Muscle of back (tissue), 13 donors: ENCODE measurements at places on chromosomes 6 and 20. TPM values are rescaled to one million over a fixed set of nuclear protein-coding genes. Genes with fewer than 3 reads are reported as not detected.

The BEND6 gene
- 0.66 TPM for polyA plus RNA-seq

The C6orf132 gene
- 0.38 TPM for polyA plus RNA-seq

The LHFPL5 gene
- not detected for polyA plus RNA-seq

The DDX43 gene
- 0.58 TPM for polyA plus RNA-seq

The ALDH8A1 gene
- 1.1 TPM for polyA plus RNA-seq

The NOX3 gene
- polyA plus RNA-seq, result not detected

The SNX5 gene
- polyA plus RNA-seq, result 112 TPM

The COL9A3 gene
- 14.0 TPM for polyA plus RNA-seq

The BHLHE23 gene
- polyA plus RNA-seq, result not detected

The GSTA3 gene
- not detected for polyA plus RNA-seq

The TAB2 gene
- polyA plus RNA-seq, result 52.1 TPM

The RNF217 gene
- polyA plus RNA-seq, result 52.4 TPM

The SLC22A1 gene
- polyA plus RNA-seq, result 0.86 TPM

The C6orf52 gene
- polyA plus RNA-seq, result 1.6 TPM

The ACSS1 gene
- 18.2 TPM for polyA plus RNA-seq

The ZSCAN16 gene
- polyA plus RNA-seq, result 3.3 TPM

The TSPO2 gene
- polyA plus RNA-seq, result 0.74 TPM

The ZFP57 gene
- not detected for polyA plus RNA-seq

The ZBTB46 gene
- polyA plus RNA-seq, result 15.5 TPM

The SLC26A8 gene
- polyA plus RNA-seq, result not detected

The RAD21L1 gene
- polyA plus RNA-seq, result not detected

The DAAM2 gene
- polyA plus RNA-seq, result 33.0 TPM

The KCNK17 gene
- polyA plus RNA-seq, result 0.14 TPM

The SPAG4 gene
- 1.3 TPM for polyA plus RNA-seq

The NRSN1 gene
- polyA plus RNA-seq, result not detected

The NOTCH4 gene
- polyA plus RNA-seq, result 15.1 TPM

The TMEM244 gene
- not detected for polyA plus RNA-seq

The TPX2 gene
- polyA plus RNA-seq, result 32.5 TPM

The ENPP5 gene
- 3.2 TPM for polyA plus RNA-seq

The PRKN gene
- polyA plus RNA-seq, result 3.4 TPM

The CDSN gene
- polyA plus RNA-seq, result not detected

The GINS1 gene
- 7.2 TPM for polyA plus RNA-seq

The MEI4 gene
- polyA plus RNA-seq, result not detected

The PRSS35 gene
- 68.7 TPM for polyA plus RNA-seq

The VSX1 gene
- polyA plus RNA-seq, result not detected

The ARHGAP40 gene
- not detected for polyA plus RNA-seq

The ULBP1 gene
- 0.53 TPM for polyA plus RNA-seq

The SCGN gene
- not detected for polyA plus RNA-seq

The GRM1 gene
- polyA plus RNA-seq, result 0.07 TPM

The MICAL1 gene
- 43.4 TPM for polyA plus RNA-seq

The SRSF6 gene
- polyA plus RNA-seq, result 160 TPM

The PRICKLE4 gene
- polyA plus RNA-seq, result 2.2 TPM
